Stimulated activated CD4-positive, alpha-beta T cell treated with anti-CD3 and anti-CD28 coated beads, Interleukin-1b, Interleukin-23, amount 100 ng/mL, for 1 hour (primary cell): ENCODE measurements at places on chromosomes 1 and 21.
A peak's percentile ranks its signal among the peaks of the same experiment; 100 is the strongest.

GRCh38 chr1:213983493-213984386, 4.0 kb upstream of the PROX1 start:
- no peak for DNase-seq

DNA sequence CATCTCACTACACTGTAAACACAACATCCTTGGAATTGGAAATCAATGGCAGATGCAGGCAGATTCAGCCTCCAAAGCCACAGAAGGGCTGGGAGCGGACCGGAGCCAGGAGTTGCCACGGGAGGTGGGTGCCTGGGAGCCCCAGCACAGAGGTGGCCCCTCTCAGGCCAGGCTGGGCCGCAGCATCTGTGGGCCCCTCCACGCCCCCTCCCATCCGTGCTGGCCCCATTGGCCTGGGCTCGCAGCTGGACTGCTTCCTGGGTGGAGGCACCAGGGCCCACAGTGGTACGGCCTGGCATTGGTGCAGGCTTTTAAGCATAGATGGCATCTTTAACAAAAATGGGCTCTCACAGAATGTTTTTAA, 64.2 kb downstream of the SLX9 start:
- DNase-seq: no peak

DNA sequence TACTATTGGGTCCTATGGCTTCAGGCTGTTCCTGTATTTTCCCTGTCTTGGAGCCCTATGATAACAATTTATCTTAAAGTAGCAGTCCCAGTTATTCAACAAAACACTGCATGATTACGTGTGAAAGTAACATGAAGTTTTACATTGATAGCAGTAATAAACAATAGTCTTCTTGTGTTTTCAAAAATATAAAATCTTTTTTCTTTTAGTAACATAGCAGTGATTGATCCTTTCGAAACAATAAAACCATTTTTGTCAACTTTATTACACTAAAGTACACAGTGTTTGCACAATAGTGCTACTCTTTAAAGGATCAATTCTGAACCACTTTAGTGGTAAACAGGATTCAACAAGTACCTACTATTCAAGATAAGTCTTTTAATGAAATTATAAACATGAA, 90.6 kb downstream of the GPATCH2 start:
- DNase-seq: no peak

DNA sequence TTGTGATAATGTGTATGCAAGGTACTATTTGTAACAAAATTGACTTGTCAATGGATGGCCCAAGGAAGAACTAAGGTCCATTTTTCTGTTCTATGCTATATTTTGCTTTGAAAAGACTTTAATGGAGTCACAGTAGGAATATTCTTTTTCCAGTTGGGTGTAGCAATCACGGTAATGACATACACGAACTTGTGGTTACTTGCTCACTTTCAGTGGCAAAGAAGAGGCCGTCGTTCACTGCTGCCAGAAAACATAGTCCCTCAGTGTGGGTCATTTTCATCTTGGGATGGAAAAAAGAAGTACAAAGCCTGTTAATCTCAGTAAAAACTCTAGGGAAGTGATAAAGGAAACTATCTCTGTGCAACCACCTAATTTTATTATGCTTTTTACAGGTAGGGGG, 47.8 kb upstream of the LAMC2 start:
- DNase-seq: no peak

- no peak for DNase-seq
These were observed 70.2 kb downstream of the EVA1C start for GRCh38 chr21:32482565-32483292.

GRCh38 chr1:113835686-113836290, 23.5 kb upstream of the RSBN1 start:
- no peak for DNase-seq

DNA sequence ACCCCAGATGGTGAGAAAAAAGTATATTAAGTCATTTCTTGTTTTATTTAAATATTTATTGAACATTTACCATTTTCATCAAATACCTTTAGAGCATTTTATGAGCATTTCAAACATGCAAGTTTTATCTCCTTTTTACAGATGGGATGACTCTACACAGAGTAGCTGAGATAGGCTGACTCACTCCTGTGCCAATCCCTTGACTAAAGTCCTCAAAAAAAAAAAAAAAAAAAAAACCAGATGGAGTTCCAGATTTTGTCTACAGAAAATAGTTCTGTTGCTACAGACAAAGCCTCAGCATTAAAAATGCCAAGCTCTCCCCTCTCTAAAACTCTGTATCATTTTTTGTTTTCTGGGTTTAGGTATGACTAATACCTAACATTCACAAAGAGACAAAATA, 303.0 kb upstream of the PLD5 start:
- DNase-seq: no peak

GRCh38 chr1:117392771-117393170, 25.5 kb downstream of the MAN1A2 start:
- DNase-seq: no peak

- DNase-seq: no peak
These were observed 72.0 kb downstream of the SYT6 start for GRCh38 chr1:114081437-114082303.

DNA sequence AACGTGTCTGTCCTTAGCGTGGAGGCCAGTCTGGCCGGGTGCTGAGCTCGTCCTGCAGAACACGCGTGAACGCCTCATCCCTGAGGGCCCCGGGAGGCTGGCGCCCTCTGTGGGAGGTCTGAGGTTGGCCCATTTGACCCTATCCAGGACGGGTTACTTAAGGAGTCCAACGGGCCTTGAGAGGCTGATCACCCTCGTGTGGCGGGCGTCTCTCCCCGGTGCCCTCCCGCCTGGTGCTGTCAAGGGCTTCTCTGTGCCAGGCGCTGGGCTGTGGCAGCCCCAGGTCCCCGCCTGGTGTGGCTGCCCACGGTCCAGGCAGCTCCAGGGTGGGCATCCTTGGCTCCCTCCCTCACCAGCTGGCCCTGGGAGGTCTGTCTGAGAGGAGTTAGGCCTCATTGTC, 9.7 kb downstream of the SKI start:
- no peak for DNase-seq

- peak; percentile 84 for DNase-seq
These were observed 1.9 kb downstream of the S1PR1 start for GRCh38 chr1:101238681-101239094.
